Stimulated activated CD8-positive, alpha-beta memory T cell treated with anti-CD3 and anti-CD28 coated beads, Interleukin-15, amount 100 ng/mL, for 1 hour (primary cell): ENCODE measurements at places on chromosomes 12 and 14.
A peak's percentile ranks its signal among the peaks of the same experiment; 100 is the strongest.

DNA sequence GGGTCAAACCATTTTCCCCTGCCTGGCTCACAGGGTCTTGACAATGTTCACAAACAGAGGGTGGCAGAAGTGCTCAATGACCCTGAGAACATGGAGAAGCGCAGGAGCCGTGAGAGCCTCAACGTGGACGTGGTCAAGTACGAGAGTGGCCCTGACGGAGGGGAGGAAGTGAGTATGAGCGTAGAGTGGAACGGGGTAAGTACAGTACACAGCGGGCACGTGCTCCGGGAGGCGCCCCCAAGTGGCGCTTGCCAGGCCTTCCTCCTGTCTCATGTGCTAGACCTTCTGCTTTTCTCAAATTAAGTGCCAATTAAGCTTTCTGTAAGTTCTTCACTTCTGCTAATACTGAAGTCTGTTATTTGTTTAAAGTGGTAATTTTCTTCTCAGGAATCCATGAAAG, 35.9 kb downstream of the XRCC3 start:
- DNase-seq = peak; percentile 7

DNA sequence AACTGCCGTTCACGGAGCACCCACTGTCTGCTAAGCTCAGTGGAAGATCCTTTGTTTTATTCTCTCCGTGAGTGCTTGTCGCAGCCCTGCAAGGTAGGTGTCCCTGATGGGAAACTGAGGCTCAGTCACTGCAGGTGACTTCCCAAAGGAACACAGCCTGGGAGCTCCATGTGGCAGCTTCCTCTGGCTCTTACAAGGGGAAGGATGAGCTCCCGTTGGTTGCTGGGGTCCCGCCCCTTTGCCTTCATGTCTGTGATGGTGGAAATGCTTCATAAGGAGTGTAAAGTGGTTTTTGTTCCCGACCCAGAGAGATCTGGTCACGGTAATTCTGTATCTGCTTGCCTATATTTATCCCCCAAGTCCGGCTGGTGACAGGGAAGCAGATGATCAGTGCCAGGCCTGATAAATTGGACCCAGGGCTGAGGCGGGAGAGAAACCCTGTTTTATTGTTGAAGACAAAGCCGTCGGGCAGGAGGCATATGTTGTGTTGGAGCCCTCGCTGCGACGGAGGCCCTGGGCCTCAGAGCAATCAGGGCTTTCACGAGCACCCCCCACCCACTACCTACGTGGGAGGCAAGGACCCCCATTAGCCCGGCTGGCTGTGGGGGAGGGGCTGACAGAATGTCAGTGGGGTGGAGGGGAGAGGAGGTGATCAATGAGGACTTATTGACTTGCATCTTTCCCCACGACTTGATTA, 91.9 kb downstream of the KIF26A start:
- DNase-seq = no peak

DNA sequence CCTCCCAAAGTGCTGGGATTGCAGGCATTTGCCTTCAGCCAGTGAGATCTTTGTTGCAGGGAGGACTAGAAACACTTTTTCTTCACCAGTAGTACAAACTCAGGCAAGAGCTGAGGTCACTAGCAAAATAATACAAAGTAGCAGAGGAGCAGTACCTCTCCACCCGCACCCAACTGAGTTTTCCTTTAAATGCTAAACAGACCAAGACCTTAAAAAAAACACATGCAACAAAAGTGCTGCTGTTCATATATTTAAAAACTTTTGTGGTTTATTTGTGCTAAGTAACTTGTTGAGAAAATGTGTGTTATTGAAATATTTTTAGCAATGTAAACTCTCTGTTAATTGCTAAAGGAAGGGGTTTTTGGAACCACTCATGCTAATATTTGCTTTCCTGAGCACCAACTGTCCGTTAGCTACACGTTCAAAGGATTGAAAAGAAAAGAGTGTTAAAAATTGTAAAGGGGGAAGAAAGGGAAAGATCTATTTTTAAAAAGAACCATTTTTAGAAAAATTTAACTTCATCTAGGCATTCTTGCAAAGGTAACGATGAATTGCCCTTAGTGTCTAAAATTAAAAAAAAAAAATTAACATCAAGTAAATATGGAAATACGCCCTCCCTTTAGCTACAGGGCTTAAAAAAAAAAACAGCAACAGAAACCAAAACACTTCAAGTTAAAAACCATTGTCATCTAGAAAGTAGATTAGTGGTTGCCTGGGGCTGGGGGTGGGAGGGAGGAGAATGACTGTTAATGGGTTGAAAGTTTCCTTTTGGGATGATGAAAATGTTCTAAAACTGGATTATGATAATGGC, 114.0 kb upstream of the KRAS start:
- DNase-seq = no peak

GRCh38 chr14:89899917-89900663, 54.4 kb downstream of the EFCAB11 start:
- DNase-seq = no peak

DNA sequence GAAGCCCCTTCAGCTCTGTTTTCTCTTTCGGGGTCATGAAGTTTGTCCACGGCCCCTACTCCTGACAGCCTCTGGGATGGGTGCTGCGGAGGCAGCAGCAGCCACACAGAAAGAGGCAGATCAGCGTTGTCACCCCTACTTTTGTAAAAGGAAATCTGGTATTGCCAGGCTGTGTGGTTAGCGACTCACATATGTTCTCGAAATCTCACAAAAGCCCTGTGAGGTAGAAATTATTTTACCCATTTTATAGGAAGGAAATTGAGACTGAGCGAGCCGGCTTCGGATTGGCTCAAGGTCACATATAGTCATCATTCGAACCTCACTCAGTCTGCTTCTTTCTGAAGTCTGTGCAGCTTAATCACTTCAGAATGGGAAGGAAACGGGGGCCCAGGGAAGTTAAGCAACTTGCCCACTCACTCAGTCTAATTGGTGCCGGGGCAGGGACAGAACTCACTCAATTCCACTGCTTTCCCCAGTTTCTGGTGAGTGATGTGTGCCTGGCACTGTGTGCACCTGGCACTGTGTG, 1.1 kb upstream of the CKAP4 start:
- DNase-seq = no peak

GRCh38 chr14:50061664-50062437, 54.5 kb downstream of the VCPKMT start:
- no peak for DNase-seq
